A549 treated with dexamethasone at 1 μM for 4 hours (cell line): ENCODE measurements at places on chromosomes 7 and 10. TPM values are rescaled to one million over a fixed set of nuclear protein-coding genes. Genes with fewer than 3 reads are reported as not detected.

Gene LRRC17
- total RNA-seq: 0.03 to 0.13 TPM (median 0.06 TPM) in 4 of 5 replicates, not detected in the other

Gene AP3M1
- 30.0 to 38.7 TPM (median 34.1 TPM) in 5 replicates for total RNA-seq

Gene CDK14
- 0.07 to 0.61 TPM (median 0.13 TPM) in 5 replicates for total RNA-seq

Gene AGAP5
- 1.3 to 2.7 TPM (median 2.4 TPM) in 5 replicates for total RNA-seq

Gene CYP3A4
- 0.05 to 0.14 TPM (median 0.08 TPM) in 4 of 5 replicates, not detected in the other for total RNA-seq

Gene GLCCI1
- total RNA-seq: 0.81 to 1.1 TPM (median 1.0 TPM) in 5 replicates

Gene KCNIP2
- total RNA-seq: 0.54 to 0.87 TPM (median 0.70 TPM) in 5 replicates

Gene MUC3A
- total RNA-seq: 13.2 to 27.0 TPM (median 23.2 TPM) in 5 replicates

Gene CCDC172
- total RNA-seq: not detected in 5 replicates

Gene CACNA2D1
- total RNA-seq: 6.0 to 14.6 TPM (median 10.4 TPM) in 5 replicates

Gene ZNF273
- 1.7 to 2.6 TPM (median 2.3 TPM) in 5 replicates for total RNA-seq

Gene FAM131B
- total RNA-seq: 0.25 to 0.38 TPM (median 0.34 TPM) in 5 replicates

Gene TMEM26
- total RNA-seq: 0.04 to 0.08 TPM (median 0.07 TPM) in 5 replicates

Gene CPA4
- 3.7 to 6.3 TPM (median 4.6 TPM) in 5 replicates for total RNA-seq

Gene TYSND1
- 11.2 to 16.5 TPM (median 15.4 TPM) in 5 replicates for total RNA-seq

Gene NPS
- total RNA-seq: not detected in 5 replicates

Gene UCMA
- total RNA-seq: not detected in 5 replicates

Gene NEBL
- total RNA-seq: 7.4 to 14.0 TPM (median 12.9 TPM) in 5 replicates

Gene SFMBT2
- 5.4 to 8.8 TPM (median 7.8 TPM) in 5 replicates for total RNA-seq

Gene LIPK
- total RNA-seq: not detected in 5 replicates

Gene CYP3A7
- not detected in 5 replicates for total RNA-seq

Gene CNNM1
- total RNA-seq: 24.4 to 34.0 TPM (median 28.5 TPM) in 5 replicates

Gene CASP7
- total RNA-seq: 24.3 to 32.6 TPM (median 28.6 TPM) in 5 replicates

Gene C7orf33
- not detected in 5 replicates for total RNA-seq

Gene TFEC
- total RNA-seq: 0.08 to 0.21 TPM (median 0.14 TPM) in 5 replicates

Gene CTAGE4
- total RNA-seq: 0.05 TPM in 2 of 5 replicates, not detected in the others

Gene DOCK4
- 5.5 to 10.1 TPM (median 7.4 TPM) in 5 replicates for total RNA-seq

Gene HTR7
- 0.14 to 0.39 TPM (median 0.18 TPM) in 5 replicates for total RNA-seq

Gene NUTM2D
- total RNA-seq: 0.97 to 1.7 TPM (median 1.4 TPM) in 5 replicates

Gene ATRNL1
- 0.07 to 0.47 TPM (median 0.25 TPM) in 5 replicates for total RNA-seq

Gene CALML5
- total RNA-seq: not detected in 5 replicates

Gene ADRA2A
- total RNA-seq: 0.10 to 0.27 TPM (median 0.18 TPM) in 5 replicates

Gene OR2A12
- not detected in 5 replicates for total RNA-seq

Gene ZSWIM8
- total RNA-seq: 25.3 to 46.6 TPM (median 43.3 TPM) in 5 replicates

Gene NEURL1
- total RNA-seq: 0.55 to 0.88 TPM (median 0.73 TPM) in 5 replicates

Gene METTL27
- 6.8 to 10.4 TPM (median 10.2 TPM) in 5 replicates for total RNA-seq

Gene SPDYE9
- total RNA-seq: not detected in 5 replicates

Gene UPK3B
- 10.2 to 20.0 TPM (median 18.4 TPM) in 5 replicates for total RNA-seq

Gene CSGALNACT2
- total RNA-seq: 10.5 to 14.1 TPM (median 11.8 TPM) in 5 replicates

Gene UNCX
- 0.05 to 0.07 TPM (median 0.05 TPM) in 3 of 5 replicates, not detected in the others for total RNA-seq

Gene EPDR1
- total RNA-seq: 69.0 to 77.1 TPM (median 74.5 TPM) in 5 replicates

Gene NACAD
- 0.20 to 0.46 TPM (median 0.28 TPM) in 5 replicates for total RNA-seq

Gene HOXA5
- total RNA-seq: 4.3 to 6.1 TPM (median 5.0 TPM) in 5 replicates

Gene CALHM1
- total RNA-seq: not detected in 5 replicates

Gene HYAL4
- total RNA-seq: 0.04 TPM in 1 of 5 replicates, not detected in the others

Gene ZNF438
- 1.9 to 2.2 TPM (median 2.1 TPM) in 5 replicates for total RNA-seq

Gene TMEM229A
- total RNA-seq: not detected in 5 replicates

Gene SMURF1
- total RNA-seq: 19.2 to 26.6 TPM (median 21.7 TPM) in 5 replicates

Gene BRAT1
- 18.6 to 33.1 TPM (median 32.1 TPM) in 5 replicates for total RNA-seq

Gene PSD
- 0.11 to 0.68 TPM (median 0.38 TPM) in 5 replicates for total RNA-seq

Gene ANLN
- total RNA-seq: 63.5 to 82.6 TPM (median 79.9 TPM) in 5 replicates

Gene ABCB1
- 0.08 to 0.46 TPM (median 0.12 TPM) in 4 of 5 replicates, not detected in the other for total RNA-seq

Gene TDRD1
- total RNA-seq: not detected in 5 replicates

Gene MUC12
- 13.7 to 18.6 TPM (median 16.4 TPM) in 5 replicates for total RNA-seq

Gene PNLIPRP2
- 0.09 to 0.11 TPM in 2 of 5 replicates, not detected in the others for total RNA-seq

Gene CDK13
- total RNA-seq: 18.8 to 25.9 TPM (median 24.0 TPM) in 5 replicates

Gene BLNK
- total RNA-seq: 0.09 TPM in 1 of 5 replicates, not detected in the others

Gene PIK3AP1
- 0.50 to 0.84 TPM (median 0.57 TPM) in 5 replicates for total RNA-seq
